Fibroblast of mammary gland (primary cell): ENCODE measurements at places on chromosomes 6 and 20.

- peak; percentile 25 for DNase-seq
These were observed 71.9 kb downstream of the SRC start for GRCh38 chr20:37417617-37418467.

- no peak for DNase-seq
These were observed 22.8 kb downstream of the OR2A4 start for GRCh38 chr6:131678442-131678841.

DNA sequence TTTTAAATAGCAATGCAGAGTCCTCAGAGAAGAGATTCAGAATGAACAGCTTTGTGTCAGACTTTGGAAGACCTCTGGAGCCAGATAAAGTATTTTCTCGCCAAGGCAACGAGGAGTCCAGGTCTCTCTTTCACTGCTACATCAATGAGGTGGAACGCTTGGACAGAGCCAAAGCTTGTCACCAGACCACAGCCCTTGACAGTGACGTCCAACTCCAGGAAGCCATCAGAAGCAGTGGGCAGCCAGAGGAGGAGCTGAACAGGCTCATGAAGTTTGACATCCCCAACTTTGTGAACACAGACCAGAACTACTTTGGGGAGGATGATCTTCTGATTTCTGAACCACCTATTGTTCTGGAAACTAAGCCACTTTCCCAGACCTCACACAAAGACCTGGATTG, 55.5 kb downstream of the MRAP2 start:
- no peak for DNase-seq

- no peak for DNase-seq
These were observed 153.2 kb downstream of the TBC1D7 start for GRCh38 chr6:13175087-13175486.

GRCh38 chr20:23415959-23416583, 5.2 kb downstream of the NAPB start:
- peak; percentile 27 for DNase-seq

DNA sequence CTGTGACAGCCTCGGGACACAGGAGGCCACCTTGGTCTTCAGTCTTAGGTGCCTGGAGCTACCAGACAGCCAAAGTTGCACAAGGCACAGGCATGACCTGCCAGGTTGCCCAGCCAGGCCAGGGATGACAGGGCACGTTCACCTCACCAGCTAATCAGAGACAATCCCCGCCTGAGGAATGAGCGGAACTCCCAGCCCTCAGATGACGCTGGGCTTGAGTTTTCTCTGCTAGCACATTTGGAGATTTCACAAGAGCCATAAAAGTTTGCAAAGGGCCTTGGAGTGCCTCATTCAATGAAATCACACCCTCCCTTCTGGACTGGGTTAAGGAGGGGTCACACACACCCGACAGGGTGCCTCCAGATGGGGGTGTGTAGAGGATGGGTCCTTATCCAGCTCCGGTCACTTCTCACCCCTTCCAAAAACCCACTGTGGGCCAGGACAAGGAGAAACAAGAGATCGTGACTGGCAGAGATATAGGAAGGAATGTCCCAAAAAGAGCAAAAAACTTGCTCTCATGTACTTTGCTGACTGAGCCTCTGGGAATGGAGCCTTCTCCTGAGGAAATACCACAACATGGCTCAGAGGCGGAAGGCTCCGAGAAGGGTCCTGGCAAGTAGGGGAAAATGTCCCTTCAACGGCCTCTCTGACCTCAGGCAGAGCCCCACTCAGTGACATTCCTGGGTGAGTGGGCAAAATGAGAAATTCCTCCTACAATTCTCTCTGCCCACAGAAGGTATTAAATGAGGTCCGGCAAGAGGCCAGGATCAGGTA, 121.6 kb downstream of the ISM1 start:
- DNase-seq, result no peak

- no peak for DNase-seq
These were observed 601.2 kb downstream of the DHX35 start for GRCh38 chr20:39563349-39563748.

- DNase-seq, result peak; percentile 21
These were observed 34.3 kb downstream of the COL12A1 start for GRCh38 chr6:75171567-75171966.

- DNase-seq, result no peak
These were observed 73.1 kb upstream of the IPCEF1 start for GRCh38 chr6:154429711-154430110.

GRCh38 chr6:118932421-118932820, 2.5 kb downstream of the MCM9 start:
- no peak for DNase-seq

DNA sequence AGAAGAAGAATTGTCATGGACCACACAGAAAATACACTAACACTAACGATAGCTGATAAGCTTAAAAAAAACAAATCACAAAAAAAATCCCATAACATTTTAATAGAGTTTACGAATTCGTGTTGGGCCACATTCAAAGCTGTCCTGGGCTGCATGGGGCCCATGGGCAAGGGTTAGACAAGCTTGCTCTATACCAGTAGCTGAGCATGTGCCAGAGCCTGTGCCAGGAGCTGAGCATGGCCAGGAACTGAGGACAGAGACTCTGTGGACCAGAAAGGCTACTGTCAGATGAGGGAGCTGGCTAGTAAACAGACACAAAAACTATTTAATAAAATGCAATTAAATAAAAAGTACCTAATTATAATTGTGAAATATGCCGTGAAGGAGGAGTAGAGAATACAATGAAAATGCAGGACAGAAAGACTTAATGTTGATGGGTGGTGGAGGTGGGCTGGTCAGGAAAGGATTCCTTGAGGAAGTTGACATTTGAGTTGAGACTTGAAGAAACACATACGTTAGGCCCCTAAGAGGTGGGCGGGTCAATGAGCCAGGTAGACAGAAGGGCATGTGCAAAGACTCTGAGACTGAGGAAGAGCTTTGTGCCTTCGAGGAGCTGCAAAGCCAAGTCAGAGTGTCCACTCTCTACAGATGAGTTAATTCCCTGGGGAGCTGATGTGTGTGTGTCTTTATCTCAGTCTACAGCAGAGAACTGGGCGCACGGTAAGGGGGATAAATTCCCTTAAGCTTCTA, 66.1 kb downstream of the JPH2 start:
- DNase-seq, result no peak

- DNase-seq, result peak; percentile 28
These were observed 590.7 kb downstream of the MEI4 start for GRCh38 chr6:78243519-78243918.

GRCh38 chr6:11224966-11225463, 7.5 kb downstream of the NEDD9 start:
- no peak for DNase-seq

DNA sequence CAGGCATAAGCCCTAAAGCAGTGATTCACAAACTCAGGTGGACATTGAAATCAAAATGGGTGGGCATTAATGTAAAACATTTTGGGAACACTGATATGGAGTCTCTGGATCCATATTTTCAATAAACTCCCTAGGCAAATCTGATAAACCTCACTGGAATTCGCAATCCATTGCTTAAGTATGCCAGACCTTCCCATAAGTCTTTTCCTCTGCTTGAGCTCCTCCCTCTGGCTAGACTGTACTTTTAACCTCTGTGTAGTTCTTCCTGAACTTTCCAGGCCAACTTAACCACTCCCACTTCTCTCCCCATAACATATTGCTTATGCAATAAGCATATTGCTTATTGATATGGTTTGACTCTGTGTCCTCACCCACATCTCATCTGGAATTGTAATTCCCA, 629.7 kb upstream of the IMPG1 start:
- DNase-seq, result peak; percentile 5

DNA sequence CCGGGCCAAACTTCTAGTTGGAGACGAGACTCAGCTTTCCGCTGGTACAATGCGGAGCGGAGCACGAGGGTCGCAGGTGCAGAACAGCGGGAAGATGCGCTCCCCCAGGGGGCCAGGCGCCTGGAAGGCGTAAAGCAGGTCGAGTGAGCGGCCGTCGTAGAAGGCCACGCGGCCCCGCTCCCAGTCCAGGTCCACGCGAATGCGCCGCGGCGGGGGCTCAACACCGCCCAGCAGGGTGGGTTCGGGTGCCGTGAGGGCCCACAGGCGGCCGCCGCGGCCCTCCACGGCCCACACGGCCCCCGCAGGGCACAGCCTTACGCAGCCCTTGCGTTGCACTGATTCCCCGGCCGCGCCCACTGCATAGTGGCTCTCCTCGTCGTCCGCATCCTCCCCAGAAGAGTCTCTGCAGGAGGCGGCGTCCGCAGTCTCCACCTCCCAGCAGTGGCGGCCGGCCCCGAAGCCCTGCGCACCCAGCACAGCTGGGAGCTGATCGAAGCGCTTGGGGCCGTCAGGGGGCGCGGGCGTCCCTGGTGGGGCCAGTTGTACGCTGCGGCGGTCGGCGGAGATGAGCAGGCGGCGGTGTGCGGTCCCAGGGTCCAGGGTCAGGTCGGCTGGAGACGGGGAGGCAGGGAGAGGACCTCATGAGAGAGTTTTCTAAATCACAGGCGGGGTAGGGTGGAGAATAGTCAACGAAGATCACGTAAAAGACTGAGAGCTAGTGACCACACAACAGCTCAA, 4.3 kb downstream of the PPP1R11 start:
- DNase-seq, result peak; percentile 47

GRCh38 chr6:71287038-71287437, 1.6 kb upstream of the OGFRL1 start:
- peak; percentile 74 for DNase-seq

DNA sequence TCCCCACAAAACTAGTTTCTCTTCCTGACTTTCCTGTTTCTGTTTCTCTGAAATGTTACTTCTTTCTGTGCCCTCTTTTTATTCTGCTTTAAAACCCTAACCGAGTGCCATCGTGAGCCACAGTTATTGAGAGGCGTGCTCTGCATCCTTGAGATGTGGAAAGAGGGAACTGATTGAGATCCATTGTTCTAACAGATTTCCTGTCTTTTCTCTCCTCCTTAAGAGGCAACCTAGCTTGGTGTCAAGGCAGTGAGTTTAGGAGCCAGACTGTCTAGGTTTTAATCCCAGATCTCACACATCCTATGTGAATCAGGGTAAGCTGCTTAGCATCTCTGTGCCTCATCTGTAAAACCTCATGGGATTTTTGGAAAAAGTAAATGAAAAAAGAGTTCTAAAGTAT, 57.5 kb downstream of the SNX9 start:
- no peak for DNase-seq

GRCh38 chr6:34233867-34234266, 2.8 kb upstream of the HMGA1 start:
- DNase-seq, result no peak

DNA sequence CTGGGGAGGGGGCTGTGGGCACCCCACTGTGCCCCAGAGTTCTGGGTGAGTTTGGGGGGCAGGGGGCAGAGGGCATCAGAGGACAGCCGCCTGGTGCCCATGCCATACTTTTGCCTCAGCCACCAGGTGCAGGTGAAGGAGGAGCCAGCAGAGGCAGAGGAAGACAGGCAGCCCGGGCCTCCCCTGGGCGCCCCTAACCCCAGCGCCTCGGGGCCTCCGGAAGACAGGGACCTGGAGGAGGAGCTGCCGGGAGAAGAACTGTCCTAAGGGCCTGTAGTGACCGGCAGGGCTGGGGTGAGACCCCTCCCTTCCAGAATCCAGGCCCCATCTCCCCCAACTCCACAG, 39.6 kb upstream of the MDFI start:
- no peak for DNase-seq

DNA sequence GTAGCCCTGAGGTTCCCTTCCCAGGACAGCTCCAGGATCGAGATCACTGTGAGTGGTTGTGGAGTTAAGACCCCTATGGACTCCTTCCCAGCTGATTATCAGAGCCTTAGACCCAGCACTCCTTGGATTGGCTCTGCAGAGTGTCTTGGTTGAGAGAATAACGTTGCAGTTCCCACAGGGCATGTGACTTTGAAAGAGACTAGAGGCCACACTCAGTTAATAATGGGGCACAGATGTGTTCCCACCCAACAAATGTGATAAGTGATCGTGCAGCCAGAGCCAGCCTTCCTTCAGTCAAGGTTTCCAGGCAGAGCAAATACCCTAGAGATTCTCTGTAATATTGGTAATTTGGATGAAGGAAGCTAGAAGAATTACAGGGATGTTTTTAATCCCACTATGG, 5.2 kb upstream of the BTN2A2 start:
- no peak for DNase-seq

- DNase-seq, result peak; percentile 71
These were observed 107.2 kb upstream of the SASH1 start for GRCh38 chr6:148235446-148235845.

- DNase-seq, result no peak
These were observed 829.7 kb upstream of the CITED2 start for GRCh38 chr6:140204154-140204553.

DNA sequence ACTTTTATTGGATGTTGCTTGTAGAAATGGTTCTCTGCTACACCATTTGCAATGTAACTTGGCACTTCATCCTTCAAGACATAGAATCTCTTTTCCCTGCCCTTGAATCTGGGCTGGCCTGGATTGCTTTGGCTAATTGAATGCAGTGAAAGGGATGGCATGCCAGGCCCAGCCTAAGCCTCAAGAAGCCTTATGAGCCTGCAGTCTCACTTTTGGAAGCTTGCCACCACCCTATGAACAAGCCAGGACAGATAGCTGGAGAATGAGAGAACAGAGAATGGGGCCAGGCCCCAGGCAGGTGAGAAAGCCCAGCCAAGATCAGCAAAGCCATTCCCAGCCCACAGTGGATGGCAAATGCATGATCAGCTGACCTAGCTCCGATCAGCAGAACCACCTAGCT, 350.7 kb upstream of the RNF24 start:
- DNase-seq, result peak; percentile 16

DNA sequence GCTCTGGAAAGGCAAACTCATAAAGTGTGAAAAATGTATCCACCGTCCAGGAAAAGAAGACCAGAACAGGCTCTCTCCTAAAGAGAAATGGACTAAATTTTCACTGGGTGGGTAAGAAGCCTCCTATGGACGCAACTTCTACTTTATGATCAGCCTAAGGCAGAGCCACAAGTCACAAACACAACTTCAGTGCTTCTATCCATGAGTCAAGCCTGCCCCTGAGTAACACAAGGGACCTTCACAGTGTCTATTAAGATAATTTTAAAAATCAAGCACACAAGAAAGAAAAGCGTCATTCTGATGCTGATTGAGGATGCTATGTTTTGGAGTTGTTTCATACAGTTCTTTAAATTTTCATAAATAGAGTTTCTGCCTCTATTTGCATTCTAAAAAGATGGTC, 601.7 kb upstream of the ARID1B start:
- no peak for DNase-seq

DNA sequence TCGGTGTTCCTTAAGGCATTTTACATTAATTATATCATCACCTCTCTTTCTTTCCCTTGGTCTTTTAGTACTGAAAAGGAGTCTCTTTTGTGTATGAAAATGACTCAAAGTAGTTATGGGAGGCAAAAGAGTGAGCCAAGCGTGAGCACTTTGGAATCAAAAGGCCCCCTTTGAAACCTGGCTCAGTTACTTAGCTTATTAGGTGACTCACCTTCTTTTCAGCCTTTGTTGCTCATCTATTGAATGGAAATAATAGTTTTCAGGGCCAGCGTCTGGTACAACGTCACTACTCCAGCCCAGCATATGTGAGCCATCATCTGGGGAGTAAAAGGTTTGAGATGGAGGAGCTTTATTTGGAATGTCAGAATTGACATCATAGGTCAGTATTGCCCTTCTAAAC, 147.4 kb upstream of the SCGN start:
- DNase-seq, result peak; percentile 79

GRCh38 chr20:41248368-41249024, 69.0 kb downstream of the ZHX3 start:
- DNase-seq, result peak; percentile 97

GRCh38 chr20:64065974-64066343, 3.0 kb downstream of the TCEA2 start:
- peak; percentile 83 for DNase-seq

GRCh38 chr6:160248538-160248937, 10.1 kb downstream of the SLC22A2 start:
- DNase-seq, result peak; percentile 24
